GM23248 (cell line): ENCODE measurements at places on chromosomes 2 and 18.

- DNase-seq: peak; percentile 63
Measured at GRCh38 chr2:8119782-8120505, 561.9 kb upstream of the ID2 start.

DNA sequence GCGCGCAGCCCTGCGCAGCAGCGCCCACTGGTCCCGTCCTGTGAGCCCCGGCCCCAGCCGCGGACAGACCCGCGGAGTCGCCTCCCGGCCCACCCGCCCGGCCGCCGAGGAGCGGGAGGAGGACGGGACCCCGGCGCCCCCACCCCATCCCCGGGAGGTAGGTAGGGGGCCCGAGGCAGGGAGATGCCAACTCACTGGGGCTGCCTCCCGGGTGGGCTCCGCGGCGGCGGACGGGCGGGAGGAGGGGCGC, 160 bp downstream of the SPTBN1 start:
- no peak for DNase-seq

DNA sequence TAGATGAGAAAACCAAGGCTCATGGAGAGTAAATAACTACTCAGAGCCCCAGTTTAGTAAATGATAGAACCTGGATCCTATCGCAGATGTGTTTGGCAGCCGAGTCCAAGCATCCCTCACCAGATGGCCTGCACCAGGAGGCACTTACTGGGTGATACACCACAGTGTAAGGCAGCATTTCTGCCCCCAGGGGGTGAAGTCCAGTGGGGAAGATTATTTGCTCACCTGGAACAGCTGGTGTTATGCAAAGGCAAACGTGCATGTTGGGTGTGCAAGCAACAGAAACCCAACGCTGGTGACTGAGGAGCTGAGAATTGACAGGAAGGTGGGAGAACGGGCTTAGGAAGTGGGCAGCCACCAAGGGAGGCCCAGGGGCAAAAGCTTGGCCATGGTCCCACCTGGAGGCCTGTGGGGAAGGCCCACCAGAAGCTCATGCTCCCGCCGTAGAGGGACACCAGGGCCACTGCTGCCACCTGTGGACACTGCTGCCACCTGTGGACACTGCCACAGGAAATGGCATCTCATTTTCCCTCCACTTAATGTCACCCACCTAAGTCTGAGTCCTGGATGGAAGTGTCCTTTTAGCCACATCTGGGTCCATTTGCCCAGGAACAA, 100.6 kb downstream of the TFCP2L1 start:
- DNase-seq: no peak

- DNase-seq: no peak
Measured at GRCh38 chr2:113092864-113093612, 25.3 kb downstream of the IL1F10 start.
